ENCODE measurements at places on chromosomes 12 and 14.

GRCh38 chr12:77013091-77013490 is 52.3 kb downstream of the E2F7 start:
- no peak for DNase-seq

DNA sequence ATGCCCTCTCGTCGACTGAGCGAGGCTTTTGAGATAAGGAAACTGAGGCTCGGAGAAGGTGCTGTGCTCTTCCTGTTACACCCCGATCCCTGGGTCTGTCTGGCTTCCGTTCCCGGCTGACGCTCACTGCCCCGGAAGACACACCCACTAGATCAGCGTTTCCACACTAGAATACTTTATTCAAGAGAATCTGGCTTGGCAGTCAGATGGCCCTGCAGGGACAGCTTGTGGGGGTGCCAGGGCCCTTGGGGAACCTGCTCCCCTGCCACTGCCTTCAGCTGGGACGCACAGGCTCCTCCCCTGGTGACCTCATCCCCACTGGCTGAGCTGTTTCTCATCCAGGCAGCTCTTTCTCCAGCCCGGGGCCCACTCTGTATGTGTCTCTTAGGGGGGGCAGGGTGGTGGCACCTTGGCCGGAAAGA is 13.7 kb downstream of the PGF start:
- DNase-seq: peak; percentile 60

DNA sequence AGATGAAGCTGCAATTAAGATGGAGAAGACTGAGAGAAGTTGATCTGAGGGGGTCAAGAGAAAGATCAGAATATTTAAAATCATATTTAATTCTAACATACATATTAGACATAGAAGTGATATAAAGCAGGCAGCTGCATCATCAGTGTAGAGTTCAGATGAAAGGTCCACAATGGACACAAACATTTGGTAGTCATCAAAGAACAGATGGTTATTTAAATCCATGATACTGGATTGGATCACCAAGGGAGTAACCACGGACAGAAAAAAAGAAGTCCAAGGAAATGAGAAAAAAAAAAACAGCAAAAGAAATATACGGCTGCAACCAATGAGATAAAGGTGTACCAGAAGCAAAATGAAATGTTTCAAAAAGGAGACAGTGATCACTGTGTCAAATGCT is 20.1 kb downstream of the NOVA1 start:
- no peak for DNase-seq

GRCh38 chr12:19301688-19302087 is 137.6 kb upstream of the AEBP2 start:
- no peak for DNase-seq

DNA sequence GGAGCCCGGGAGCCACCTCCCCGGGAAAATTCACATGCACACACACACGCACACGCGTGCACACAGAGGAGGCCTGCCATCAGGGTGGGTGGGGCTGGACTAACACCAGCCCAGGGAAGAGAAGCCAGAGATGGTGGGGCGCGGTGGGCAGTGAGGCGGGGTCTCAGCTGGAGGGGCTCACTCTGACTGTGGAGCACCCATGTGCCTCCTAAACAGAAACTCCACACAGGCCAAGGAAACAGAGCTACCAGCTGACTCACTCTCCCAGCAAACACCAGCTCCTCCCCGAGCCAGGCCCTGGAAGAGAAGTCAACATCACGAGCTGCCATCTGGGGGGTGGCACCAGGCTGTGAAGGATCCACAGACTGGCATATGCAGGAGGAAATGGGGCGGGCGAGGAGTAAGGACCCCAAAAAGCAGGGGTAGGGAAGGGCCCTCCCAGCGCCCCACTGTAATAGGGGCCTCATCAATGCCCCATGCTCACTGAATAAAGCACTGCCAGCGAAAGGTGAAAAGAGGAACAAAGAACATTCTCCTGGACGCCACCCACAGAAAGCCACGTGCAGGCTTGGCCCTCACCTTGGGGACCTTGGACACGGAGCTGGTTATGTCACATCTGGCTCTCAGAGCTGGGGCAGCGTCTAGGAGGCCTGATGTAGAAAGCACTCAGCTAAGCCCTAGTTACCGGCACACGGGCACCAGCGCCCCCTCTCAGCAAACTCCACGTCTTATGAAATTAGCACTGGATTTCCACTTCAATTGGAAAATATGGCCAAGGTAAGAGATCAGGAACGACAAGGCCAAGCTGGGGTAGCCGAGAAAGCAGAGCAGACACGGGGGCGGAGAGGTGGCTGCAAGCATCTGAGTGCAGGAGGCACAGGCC is 8.4 kb upstream of the INF2 start:
- no peak for DNase-seq

DNA sequence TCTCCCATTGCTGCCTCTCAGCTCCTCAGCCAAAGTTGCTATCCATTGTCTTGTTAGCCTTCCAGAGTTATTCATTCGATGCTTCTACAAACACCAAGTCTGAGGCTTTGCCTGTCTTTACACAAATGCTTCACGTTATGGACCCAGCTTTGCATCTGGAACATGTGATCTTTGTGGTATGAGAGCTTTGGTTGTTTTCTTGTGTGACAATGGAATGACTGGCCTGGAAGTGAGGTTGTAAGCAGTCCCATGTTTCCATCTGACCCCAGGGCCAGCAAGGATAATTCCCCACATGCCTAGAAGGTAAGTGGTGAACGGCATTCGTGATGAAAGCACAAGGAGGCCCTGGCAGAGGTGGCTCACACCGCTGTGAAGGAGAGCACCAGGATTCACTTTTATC is 866.7 kb upstream of the TMEM132C start:
- no peak for DNase-seq

- no peak for DNase-seq
These were observed 415.4 kb downstream of the DPF3 start for GRCh38 chr14:72478471-72478893.

DNA sequence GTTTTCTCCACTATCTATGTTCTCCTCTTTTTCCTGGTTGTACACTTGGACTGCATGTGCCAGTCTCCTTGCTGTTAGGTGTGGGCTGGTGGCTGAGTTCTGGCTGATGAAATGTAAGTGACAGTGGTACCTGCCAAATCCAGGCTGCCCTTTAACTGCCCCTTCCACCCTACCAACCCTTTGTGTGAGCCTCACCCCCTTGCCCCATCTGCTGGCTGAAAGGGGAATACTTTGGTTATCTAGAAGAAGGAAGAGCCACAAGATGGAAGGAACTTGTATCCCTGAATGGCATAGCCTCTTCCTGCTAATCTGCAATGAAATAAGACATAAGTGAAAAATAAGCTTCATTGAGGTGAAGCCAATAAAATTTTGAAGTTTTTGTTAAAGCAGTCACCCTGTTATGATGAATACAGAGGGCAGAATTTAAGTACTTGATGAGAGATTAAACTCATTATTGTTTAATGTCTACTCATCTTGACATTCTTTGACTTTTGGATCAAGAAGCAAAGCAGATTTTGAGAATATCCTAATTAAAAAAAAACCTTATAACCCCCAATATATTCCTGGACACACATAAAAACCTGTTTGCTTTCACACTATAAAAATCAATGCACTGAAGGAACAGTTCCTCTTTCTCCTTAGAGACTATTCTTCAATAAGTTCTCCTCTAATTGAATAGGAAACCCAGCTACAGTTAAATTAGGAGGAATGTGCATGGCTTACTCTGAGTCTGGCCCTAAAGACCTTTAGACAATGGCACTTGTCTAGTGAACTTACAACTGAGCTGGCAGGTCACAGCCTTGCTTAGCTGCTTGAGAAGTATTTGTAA is 262.6 kb upstream of the BTG1 start:
- DNase-seq: peak; percentile 50

- peak; percentile 34 for DNase-seq
These were observed 68.5 kb upstream of the CAPRIN2 start for GRCh38 chr12:30823156-30823699.

DNA sequence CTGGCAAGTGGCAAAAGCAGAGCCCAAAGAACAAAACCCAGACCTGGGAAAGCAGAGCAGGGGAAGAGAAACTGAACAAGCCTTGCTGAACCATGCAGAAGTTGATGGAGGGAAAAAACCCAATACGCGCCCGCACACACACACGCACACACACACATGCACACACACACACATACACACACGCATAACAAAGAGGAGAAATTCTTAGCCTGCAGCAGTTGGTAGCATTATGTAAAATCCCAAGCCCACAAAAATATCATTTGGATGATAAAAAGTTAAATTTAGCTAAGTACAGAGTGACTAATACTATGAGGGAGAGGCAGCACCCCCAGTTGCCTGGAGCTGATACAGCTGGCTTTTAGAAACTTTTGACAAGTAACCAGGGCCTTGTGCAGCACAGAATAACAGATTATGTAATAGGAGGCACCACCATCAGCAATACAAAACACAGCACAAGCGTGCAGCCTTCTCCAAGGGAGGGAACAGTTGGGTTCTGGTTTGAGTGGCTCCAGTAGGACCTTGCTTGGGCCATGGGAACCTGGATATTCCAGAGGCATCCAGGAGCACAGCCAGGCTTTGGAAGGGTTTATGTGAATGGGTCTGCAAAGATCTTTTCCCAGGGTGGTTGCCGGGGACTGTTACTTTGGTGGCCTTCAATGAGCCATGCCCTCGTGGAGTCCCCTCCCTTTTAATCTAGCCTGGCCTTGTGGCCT is 35.3 kb downstream of the PITPNM2 start:
- peak; percentile 17 for DNase-seq

DNA sequence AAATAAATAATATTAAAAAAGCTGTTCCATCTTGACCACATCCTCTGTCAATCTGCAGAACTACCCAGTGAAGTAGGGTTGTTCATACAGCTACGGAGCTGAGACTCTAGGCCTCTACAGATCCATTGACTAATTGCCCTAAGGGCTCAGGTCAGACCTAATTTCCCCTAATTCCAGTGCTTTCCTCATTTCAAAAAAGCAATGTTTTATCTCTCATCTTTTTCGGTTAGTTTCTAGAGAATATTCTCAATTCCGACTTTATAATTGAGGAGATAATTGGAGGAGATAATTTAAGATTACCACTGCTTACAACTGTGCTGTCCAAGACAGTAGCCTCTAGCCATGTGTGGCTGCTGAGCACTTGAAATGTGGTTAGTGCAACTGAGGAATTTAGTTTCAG is 167.1 kb downstream of the KIF21A start:
- DNase-seq: no peak

DNA sequence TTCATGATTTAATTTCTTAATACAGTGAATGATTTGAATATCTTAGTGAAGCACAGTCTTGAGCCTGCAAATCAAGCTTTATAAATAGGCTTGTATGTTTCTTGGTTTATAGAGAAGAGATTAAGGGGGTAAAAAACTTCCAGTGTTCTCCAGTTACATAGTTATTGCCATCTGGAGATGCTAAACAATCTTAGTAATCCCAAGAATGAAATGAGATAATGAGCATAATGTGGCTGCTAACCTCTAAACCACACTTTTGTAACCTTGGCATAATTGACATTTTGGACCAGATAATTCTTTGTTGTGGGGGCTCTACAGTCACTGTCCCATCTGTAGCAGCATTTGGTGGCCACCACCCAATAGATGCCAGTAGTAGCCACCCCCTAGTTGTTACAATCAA is 316.8 kb downstream of the CCDC91 start:
- DNase-seq: no peak

- no peak for DNase-seq
These were observed 216.1 kb downstream of the SLC38A4 start for GRCh38 chr12:46609674-46610073.

DNA sequence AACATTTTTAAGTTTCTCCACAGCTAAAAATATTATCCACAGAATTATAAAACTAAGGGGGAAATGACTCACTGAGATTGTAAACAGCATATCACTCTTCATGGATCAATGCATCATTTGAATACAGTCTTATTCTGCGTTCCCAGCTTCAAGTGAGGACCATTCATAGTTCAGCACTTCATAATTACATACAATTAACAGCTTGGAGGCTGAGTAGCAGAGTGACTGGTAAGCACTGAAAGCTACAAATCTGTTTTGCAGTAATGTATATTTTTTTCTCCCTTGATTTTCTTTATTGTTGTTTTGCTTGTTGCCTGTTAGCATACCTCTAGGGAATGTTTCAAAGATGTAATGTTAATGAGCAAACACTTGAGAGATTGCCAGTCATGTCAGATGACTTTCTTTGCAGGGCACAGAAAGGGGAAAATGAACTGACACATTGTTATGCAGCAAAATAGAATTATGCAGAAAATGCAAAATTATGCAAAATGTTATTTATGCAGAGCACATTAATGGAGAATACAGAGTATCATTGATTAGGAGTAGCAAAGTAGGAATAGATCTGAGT is 138.6 kb downstream of the RPS29 start:
- DNase-seq: no peak

DNA sequence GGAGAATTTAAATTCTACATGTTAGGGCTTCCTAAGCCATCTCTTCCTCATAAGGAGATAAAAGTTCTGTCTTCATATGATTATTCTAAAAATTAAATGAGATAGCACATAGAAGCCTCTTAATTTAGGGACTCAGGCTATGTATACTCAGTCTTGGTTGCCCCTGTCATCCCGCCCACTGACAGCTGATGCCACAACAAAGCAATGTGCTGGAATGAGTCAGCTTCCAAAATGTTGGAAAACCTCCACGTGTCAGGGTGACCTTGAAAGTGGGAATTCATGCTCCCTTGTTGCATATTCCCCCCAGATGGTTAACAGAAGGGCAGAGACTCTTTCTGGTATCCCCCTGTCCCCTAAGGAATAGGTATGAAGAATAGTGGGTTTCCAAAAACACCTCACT is 238.0 kb upstream of the DDHD1 start:
- no peak for DNase-seq

DNA sequence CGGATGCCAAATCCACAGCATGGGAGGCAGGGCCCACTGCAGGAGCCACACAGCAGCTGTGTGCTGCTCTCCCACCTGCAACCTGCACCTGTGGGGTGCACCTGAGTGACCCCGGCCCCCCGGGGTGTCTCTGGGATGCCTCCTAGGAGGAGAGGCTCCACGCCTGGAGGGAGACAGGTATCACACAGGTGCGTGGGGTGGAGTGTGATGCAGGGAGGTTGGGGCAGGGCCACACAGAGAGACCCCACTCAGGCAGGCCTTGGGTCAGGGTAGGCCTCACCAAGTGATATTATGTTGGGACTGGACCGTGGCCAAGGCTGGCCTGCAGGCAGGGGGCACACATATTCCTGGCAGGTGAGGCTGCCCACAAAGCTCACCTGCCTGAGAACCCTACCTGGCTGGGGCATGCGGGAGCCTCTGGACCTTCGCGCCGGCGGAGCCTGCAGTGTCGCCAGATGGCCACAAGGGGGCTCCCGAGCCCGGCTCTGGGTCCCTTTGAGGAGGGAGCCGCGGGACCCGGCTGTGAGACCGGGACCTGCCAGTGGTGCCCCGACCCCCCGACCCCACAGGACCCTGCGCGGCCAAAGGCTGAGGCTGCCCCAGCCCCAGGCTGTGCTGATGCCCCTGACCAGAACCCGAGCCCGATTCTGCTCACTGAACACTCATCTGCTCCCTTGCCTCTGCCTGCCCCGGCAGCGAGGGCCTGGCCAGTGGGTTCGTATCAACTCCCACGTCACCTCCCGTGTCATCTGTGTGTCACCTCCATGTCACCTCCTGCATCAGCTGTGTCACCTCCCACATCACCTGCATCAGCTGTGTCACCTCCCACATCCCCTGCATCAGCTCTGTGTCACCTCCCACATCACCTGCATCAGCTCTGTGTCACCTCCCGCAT is 11.4 kb downstream of the TMEM121 start:
- DNase-seq: peak; percentile 63

- DNase-seq: no peak
These were observed 46.0 kb upstream of the OASL start for GRCh38 chr12:121085069-121085468.
